ENCODE measurements at places on chromosomes 12 and 14.

- DNase-seq, result no peak
Observed at GRCh38 chr12:12441429-12441807, 84.5 kb downstream of the BORCS5 start.

DNA sequence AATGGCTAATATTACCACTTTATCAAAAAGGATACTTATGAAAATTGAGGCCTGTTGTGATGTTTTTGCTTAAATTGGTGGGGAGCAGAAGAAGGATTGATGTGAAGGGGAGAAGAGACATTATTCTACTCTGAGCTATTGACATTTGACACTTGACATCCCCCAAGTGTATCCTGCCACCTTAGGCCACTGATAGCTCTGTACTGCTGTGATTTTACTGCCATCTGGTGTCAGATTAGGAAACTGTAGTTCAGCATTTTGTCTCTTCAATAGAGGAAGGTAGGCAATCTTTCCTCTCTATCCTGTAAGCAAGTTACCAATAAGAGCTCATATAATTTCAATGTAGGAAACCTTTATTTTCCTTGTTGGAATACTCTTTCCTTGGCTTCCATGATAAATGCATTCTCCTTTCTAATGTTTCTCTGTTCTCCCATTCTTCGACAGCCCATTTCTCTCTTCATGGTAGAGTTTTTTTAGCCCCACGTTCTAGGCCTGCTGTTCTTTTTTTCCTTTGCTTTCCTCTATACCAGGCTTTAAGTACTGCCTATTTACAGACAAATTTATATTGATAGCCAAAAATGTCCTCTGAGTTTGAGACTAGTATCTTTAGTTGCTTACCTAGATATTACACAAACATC, 46.3 kb downstream of the PPHLN1 start:
- peak; percentile 31 for DNase-seq

DNA sequence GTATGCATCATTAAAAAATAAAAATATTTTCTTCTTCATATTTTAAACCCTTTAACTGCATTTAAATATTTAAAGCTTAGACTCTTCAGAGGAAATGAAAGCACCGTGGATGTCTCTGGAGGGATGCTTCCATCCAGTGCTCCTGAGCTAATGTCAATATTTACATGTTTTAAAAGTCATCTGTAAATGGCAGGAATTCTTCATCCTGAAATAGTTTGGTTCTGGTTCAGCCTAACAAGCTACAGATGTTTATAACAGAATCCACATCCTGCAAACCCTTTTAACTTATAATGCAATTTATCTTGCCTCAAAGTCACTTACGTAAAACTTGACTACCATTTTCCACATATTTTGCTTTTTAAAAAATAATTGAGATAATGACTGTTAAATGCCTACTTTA, 1207.3 kb downstream of the SLC16A7 start:
- DNase-seq, result no peak

GRCh38 chr12:89156862-89157262, 195.4 kb downstream of the DUSP6 start:
- DNase-seq, result no peak

- no peak for DNase-seq
Observed at GRCh38 chr12:114186241-114187002, 219.5 kb downstream of the TBX5 start.

DNA sequence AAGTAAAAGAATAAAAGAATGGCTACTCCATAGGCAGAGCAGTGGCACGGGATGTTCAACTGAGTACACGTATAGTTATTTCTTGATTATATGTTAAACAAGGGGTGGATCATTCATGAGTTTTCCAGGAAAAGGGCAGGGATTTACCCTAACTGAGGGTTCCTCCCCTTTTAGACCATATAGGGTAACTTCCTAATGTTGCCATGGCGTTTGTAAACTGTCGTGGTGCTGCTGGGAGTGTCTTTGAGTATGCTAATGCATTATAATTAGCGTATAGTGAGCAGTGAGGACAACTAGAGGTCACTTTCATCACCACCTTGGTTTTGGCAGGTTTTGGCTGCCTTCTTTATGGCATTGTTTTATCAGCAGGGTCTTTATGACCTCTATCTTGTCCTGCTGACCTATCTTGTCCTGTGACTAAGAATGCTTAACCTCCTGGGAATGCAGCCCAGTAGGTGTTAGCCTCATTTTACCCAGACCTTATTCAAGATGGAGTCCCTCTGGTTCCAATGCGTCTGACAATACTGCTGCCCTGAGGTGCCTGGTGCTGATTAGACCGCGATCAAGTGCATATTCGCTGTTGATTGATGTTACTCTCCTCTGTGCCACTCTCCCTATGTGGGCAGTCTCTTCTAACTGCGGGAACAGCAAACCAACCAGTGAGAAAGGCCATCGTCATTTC, 67.6 kb upstream of the AMN1 start:
- no peak for DNase-seq

GRCh38 chr14:88129306-88130056, 124.5 kb downstream of the GPR65 start:
- no peak for DNase-seq

GRCh38 chr12:114662512-114663177, 21.3 kb downstream of the TBX3 start:
- DNase-seq, result no peak

DNA sequence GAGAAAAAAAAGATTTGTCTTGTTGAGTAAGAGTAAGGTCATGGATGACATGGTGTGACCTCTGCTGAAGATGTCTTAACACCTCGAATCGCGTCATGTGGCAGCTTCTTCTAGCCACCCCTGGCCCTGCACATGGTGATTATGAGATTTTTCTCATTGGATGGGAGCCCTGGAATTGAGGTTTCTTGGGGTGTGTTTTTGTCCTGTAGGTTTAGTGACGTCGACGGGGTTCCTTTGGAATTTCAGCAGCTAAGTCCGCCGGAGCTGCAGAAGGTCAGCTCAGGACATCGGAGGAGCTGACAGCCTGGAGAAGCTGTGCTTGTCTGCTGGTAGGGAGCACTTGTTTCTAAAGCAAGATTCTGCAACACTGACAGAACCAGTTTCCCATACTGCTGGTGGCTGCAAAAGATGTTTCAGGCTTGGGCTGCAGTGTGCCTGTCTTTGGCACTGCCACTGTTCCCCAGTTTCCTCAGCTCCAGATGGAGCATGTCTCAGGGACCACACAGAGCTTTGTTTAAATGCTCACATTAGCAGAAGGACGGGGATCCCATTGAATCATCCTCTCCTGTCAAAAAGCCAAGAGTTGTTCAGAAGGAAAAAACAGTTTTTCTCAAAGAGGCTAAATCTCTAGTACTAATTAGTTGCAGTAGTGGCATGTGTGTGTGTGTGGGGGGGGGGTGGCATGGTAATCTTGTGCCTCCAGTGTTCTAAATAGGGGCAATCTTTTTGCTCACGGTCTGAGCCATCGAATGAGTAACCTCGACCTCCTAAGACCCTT, 5.2 kb upstream of the FOS start:
- no peak for DNase-seq

DNA sequence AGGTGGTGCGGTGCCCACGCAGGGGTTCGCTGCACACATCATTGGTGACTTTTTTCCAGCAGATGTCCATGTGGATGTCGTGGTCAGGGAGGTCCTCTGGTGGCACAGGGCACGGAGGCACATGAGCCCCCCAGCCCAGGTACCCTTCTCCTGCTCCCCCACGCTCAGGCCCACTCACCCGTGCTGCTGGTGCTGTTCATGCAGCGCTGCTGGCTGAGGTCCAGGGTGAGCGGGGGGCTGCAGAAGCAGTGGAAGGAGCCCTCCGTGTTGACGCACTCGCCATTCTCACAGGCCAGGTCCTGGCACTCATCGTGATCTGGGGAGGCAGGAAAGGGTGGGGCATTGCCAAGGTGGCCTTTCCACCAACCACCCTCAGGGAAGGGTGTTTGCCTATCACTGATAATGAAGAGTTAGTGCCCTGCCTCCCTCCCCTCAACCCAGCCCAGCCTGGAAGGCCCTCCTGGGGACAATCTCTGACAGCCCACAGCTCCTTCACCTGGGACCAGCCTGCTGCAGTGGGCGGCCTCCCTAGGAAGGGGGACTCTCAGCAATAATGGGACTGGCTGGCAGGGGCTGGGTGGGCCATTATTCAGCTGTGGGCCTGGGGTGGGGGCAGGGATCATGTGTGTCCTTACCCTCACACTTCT, 9.8 kb downstream of the ISCA2 start:
- DNase-seq, result no peak

DNA sequence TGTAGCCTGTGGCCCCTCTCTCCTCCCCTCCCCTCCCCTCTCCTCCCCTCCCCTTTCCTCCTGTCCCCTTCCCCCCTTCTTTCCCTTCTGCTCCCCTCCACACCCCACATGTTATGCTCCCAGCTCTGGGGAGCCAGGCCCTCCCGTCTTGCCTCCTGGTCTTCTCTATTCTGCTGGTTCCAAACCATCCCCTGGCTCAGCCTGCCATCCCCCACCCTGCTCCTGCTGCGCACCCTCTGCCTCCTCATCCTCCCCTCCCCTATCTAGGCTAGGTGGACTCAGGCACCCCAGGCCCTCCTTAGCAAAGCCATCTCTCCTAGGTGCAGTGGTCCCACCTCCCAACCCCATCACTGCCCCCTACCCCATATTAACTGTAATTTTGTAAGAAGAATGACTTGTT, 99.5 kb downstream of the CALM1 start:
- no peak for DNase-seq

GRCh38 chr14:50263321-50263720, 31.9 kb upstream of the SOS2 start:
- DNase-seq, result no peak

DNA sequence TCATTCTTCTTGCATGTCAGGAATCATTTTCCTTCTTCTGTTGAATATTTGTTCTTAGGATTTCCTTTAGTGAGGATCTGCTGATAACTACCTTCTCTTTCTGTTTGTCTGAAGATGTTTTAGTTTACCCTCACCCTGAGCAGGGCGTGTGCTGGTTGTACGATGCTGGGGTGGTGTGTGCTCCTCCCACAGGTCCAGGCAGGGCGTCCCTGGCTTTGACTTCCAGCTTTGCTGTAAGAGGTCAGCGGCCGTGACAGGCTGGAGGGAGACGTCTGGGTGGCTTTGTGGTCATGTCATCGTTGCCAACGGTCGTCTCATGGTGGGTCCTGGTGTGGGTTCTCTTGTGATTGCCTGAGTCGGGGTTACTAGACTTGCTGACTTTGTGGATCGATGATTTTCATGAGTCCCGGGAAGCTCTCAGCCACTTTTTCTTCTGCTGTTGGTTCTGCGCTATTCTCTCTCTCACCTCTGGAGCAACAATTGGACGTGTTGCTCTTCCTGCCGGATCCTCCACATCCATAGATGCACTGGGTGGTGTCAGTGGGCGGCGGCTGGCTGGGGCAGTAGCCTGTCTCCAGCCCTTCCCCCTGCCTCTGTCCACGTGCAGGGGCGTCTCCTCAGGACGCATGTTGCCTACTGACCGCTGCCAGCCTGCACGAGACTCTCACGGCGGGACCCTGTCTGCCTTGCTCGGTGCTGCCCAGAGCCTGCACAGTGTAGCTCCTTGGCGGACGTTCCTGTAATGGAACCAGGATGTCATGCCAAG, 8.4 kb downstream of the PACS2 start:
- DNase-seq, result no peak

DNA sequence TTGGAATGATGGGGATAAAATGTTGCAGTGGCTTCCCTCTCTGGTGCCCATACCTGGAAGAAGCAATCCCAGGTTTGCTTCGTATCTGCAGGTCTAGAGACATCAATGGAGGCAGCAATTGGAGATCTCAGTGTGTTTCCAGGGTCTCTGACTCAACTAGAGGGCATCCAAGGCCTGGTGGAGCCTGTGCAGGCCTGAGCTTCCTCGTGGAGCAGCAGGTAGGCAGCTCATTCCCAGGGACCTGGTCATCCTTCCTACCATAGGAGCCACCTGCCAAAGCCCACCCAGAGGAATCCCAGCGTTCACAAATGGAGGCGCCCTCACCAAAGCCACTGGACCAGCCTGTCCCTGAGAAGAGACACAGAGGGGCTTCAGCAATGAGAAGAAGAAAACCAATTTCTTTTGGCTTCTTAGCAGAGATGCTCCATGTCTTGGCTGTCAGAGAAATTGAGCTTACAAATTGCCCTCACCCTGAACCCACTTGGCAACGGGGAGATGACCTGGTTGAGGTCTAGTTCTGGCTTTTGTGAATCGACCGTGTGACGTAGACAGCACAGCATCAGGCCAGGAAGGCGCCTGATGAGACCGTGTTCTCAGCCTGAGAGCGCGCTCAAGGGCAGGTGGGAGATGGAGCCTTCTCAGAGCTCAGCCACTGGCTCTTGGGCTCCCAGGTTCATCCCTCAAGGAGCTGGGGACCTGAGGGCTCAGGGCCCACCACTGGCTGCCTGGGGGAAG, 283.6 kb downstream of the DPF3 start:
- no peak for DNase-seq

DNA sequence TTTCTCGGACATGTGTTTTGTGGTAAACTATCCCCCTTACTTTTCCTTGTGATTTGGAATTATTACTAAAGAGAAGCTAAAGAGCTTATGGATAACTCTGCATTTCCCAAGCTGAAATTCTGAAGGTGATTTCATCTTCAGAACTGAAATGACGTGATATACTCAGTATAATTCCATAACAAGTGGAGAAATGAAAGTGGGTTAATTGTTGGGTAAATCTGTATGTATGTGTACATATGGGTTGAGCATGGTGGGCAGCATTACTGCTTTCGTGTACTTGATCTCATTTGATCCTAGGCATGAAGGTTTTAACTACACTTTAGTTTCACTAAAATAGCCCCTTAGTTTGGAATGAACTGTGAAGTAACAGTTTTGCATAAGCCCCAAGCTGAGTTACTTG, 4.1 kb downstream of the YY1 start:
- no peak for DNase-seq

DNA sequence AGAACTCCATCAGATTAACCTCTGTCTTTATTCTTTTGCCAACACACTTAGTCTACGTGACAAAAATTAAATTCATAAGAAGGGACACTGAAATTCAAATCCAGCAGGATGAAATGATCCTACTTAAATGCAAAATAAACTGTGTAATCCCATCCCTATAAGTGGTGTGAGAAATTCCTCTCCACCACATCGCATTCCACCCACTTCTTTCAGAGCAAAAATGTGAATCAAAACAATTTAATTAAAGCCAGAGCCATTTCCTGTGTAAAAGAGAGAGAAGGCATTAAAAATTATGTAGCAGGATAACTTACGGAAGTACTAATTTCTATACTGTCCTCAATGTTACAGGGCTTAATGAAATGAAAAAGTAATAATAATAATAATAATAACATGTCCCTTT, 844.3 kb downstream of the GALC start:
- no peak for DNase-seq

- no peak for DNase-seq
Observed at GRCh38 chr12:72024613-72025012, 86.0 kb downstream of the TPH2 start.

GRCh38 chr14:66530526-66530925, 22.6 kb downstream of the GPHN start:
- DNase-seq, result no peak

- no peak for DNase-seq
Observed at GRCh38 chr12:645563-646071, 17.6 kb downstream of the NINJ2 start.

- no peak for DNase-seq
Observed at GRCh38 chr14:64935508-64935907, 7.0 kb downstream of the GPX2 start.

DNA sequence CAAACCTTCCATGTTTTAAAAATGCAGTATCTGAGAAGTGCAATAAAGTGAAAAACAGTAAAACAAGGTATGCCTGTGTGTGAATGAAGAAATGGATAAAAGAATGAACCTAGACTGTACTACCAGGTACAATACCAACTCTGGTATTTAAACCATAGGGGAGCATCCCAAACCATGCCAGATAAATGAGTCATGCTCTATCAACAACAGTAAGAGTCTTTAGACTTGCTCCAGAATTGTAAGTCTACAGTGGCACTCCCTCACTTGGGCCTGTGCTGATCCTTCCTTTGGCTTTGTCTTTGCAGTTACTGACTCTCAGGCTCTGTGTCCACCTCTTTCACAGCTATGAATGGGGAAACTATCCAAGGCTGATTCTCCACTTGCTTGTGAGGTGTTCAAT, 38.1 kb downstream of the BBS10 start:
- no peak for DNase-seq
